K562 (cell line): ENCODE measurements at places on chromosomes 5 and 9.

GRCh38 chr9:13186091-13186490, 93.4 kb downstream of the MPDZ start:
- no peak for DNase-seq

- no peak for DNase-seq
These were observed 492.2 kb downstream of the ENC1 start for GRCh38 chr5:74148321-74148720.

DNA sequence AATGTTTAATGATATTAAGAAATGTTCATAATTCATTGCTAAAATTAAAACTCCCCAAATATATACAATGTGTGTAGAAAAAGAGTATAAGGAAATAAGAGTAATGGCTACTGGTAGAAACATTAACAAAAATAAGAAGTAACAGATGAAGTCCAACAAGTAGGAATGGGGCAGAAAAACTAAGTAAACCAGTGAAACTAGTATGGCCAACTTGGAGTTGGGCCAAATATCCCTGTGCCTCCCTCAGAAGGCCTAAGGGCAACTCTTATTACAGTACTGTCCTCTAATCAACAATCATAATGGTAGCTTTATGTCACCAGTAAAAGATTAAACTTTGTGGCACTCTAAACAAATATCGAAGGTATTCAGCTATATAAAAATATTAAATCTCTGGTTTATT, 93.5 kb downstream of the SSBP2 start:
- DNase-seq = no peak

- DNase-seq = no peak
These were observed 157.3 kb downstream of the CYLC2 start for GRCh38 chr9:103152473-103152872.

DNA sequence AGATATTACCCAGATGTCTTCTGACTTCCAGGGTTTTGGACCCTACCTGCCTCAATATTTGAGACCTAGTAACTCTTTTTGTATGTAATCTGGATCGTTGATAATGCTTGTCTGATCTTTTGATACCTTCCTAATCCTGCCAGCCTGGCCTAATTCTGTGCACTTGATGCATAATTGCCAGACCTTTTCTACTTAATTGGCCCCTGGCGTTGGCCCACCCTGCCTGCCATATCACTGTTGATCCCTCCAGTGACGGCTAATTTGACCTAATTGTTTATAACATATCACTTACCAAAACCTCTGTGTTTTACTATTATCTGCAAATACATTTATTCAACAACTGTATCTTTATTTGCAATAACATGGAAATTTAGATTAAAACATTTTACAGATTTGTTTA, 49.0 kb downstream of the SLC44A1 start:
- DNase-seq = no peak

DNA sequence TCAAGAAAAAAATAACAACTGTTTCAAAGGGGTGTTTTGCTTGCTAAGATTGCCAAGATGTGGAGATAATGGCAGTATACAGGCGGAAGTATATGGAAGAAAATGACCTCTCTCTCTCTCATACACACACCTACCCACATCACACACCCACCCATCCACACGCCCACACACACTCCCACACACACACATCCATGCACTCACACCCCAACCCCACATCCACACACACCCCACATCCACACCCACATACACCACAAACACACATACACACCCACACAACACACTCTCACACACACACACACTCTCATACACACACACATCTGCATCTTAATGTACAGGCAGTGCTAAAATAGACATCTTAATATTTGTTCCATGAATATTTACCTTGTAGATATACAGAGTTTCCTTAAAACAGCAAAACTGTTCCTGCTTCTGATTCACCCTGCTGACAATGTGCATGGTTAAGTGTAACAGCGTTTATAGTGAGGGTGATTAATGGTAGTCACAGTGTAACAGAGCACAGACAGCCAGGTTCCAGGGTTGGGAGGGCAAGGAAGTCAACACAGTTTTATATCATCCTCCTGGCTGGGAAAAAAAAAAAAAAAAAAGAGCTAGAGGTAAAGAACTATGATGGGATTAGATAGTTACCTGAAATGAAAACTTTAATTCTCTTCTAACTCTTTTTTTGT, 8.3 kb downstream of the BHMT2 start:
- DNase-seq = no peak

GRCh38 chr9:75974016-75974766, 83.7 kb downstream of the PCSK5 start:
- no peak for DNase-seq
